Gastrocnemius medialis (tissue), 4 donors: ENCODE measurements at places on chromosomes 6 and 20. TPM values are rescaled to one million over a fixed set of nuclear protein-coding genes. Genes with fewer than 3 reads are reported as not detected.

DNA sequence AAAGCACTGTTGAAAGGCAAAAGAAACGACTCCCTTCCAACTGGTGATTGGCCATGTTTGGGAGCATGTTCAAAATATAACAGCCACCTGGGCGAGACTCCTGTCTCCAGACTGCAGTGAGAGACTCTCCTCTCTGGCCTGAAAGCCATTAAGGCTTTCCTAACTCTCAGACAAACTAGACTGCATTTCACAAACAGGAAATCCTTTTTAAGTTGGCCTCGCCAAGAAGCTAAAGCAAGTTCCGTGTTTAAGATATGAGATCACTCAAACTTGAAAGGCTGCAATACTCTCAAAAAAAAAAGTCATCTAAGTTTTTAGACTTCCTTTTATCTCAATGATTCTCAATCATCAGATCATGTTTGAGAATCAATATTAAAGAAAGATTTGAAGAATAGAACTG lies 117.0 kb downstream of the TFAP2A start:
- no peaks in the 10 kb centered on the region for H3K36me3 ChIP-seq
- no peak overlapping the region for H3K27ac ChIP-seq
- DNase-seq: no peak
- H3K4me1 ChIP-seq: no peaks in the 10 kb centered on the region
- no peaks in the 10 kb centered on the region for H3K27me3 ChIP-seq

DNA sequence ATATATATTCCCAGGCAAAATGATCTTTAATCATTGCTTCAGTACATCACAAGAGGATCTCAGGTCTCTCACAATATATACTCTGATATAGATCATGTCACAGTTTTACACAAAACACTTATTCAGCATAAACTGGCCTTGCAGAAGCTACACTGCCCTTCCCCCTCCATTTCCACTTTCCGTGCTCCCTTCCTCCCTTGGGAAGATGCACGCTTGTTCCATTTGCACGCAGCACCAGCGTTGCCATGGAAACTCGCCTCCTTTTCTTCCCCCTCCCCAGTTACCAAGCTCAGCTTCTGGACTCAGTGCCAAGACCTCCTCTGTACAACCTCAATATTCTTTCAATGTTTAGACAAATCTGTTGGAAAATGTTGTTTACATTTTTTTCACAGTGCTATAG lies 154.6 kb downstream of the RFPL4B start:
- no peaks in the 10 kb centered on the region for H3K36me3 ChIP-seq
- H3K27me3 ChIP-seq: no peaks in the 10 kb centered on the region
- no peak overlapping the region for H3K27ac ChIP-seq

Gene EYS
- 0.20 TPM for total RNA-seq

Gene ZSCAN9
- total RNA-seq: 3.7 TPM

Gene LY6G6F
- not detected for total RNA-seq

GRCh38 chr20:39623584-39624234 lies 661.6 kb downstream of the DHX35 start:
- no peak overlapping the region for H3K27ac ChIP-seq
- H3K36me3 ChIP-seq: no peaks in the 10 kb centered on the region
- H3K27me3 ChIP-seq: no peaks in the 10 kb centered on the region
- no peak overlapping the region for H3K4me3 ChIP-seq
- no peaks in the 10 kb centered on the region for H3K4me1 ChIP-seq
- peak; percentile 14 for DNase-seq

Gene PSORS1C1
- total RNA-seq: not detected
